ENCODE measurements at places on chromosomes 2 and 18.

DNA sequence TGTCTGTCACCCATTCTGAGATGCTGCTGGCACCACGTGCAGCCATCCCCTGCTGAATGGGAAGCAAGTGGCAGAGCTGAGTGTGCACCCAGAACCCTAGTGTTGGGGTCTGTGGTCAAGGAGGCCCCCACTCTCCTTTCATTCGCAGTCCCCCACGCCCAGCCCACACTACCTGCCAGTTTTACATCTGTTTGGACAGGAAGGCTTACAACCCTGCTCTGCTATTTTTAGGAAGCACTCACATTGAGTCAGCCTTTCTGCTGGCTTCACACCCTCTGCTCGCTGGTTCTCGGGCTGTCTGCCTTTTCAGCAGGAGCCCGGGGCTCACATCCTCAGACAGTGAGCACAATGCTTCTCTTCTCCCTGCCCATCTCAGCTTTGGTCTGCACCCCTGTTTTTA lies 10.7 kb upstream of the ADCY3 start:
- DNase-seq = no peak

GRCh38 chr2:233764761-233765160 lies 4.7 kb downstream of the UGT1A1 start:
- no peak for DNase-seq

- no peak for DNase-seq
Measured at GRCh38 chr2:178553047-178553446, 72.8 kb downstream of the PLEKHA3 start.

DNA sequence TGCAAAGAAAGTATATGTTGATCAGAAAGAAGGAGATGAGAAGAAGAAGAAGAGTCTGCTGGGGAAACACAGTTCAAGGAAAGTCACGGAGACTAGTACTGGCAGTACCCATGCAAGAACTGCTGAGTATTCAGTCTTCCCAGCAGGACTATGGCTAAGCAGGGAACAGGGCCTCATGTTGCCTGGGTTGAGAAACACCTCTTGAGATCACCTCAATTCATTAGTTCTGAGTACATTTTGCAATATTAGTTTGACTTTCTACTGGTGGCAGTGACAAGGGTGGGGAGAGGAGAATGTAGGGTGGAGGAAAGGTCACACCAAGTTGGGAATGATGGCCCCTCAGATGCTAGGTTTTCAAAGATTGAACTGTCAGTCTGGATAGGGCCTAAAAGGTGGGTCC lies 50.5 kb downstream of the MRPL33 start:
- DNase-seq = no peak

DNA sequence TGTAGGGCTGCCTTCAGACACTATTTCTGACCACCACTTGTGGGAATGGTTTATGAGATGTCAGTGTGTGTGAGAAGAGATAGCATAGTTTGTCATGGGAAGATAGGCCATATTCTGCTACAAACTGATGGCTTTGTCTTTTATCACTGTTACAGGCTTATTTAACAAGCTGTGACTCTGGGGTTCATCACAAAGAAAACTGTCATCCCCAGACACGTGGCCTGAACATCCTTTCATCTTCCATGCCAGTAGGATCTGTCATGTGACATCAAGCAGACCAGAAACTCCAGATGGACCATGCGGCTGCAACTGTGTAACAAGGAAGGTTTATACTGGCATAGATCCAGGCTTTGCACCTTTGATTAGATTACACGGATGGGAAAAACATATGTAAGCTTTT lies 128.6 kb upstream of the KCNH7 start:
- no peak for DNase-seq

All from mesothelial cell of epicardium (in vitro differentiated cells).